Brain (organoid and tissue), 16 donors: ENCODE measurements at places on chromosomes 12 and 14. TPM values are rescaled to one million over a fixed set of nuclear protein-coding genes. Genes with fewer than 3 reads are reported as not detected.

Gene CHGA
- polyA plus RNA-seq: 1,071 TPM

Gene CLEC4C
- polyA plus RNA-seq: not detected

Gene WNT5B
- polyA plus RNA-seq: 4.1 TPM

Gene KRT85
- polyA plus RNA-seq: not detected

Gene OVCH1
- not detected for polyA plus RNA-seq

Gene GNPNAT1
- 13.5 TPM for polyA plus RNA-seq

Gene NTF3
- 2.1 TPM for polyA plus RNA-seq

Gene POTEG
- not detected for polyA plus RNA-seq

Gene OR6C2
- not detected for polyA plus RNA-seq

Gene OR6S1
- not detected for polyA plus RNA-seq

Gene ANO2
- polyA plus RNA-seq: 1.1 TPM

Gene LIN7A
- polyA plus RNA-seq: 10.4 TPM

Gene DLST
- polyA plus RNA-seq: 89.0 TPM
